ENCODE measurements at places on chromosomes 1 and 21. TPM values are rescaled to one million over a fixed set of nuclear protein-coding genes. Genes with fewer than 3 reads are reported as not detected.

DNA sequence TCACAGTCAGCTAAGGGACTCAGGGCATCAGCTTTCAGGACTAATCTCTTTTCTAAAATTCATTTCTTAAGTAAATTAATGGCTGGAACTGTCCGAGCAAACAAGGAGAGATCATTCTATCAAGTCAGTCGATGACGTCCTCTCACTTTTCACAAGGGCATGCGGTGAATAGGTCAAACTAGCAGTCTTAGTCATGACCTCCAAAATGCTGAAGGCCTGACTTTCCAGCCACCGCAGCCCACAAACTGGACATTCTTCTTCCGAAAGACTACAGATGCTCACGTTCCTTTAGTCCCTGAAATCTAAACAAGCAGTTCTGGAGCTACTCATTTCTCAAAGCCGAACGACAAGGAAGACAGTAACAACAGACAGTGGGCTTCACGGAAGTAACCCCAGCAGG is 127.9 kb downstream of the TIAM1 start:
- no peak for DNase-seq

CATSPERE gene
- total RNA-seq = 0.13 TPM

- DNase-seq = peak; percentile 93
These were observed 42.1 kb downstream of the TRIM33 start for GRCh38 chr1:114468710-114469468.

DNA sequence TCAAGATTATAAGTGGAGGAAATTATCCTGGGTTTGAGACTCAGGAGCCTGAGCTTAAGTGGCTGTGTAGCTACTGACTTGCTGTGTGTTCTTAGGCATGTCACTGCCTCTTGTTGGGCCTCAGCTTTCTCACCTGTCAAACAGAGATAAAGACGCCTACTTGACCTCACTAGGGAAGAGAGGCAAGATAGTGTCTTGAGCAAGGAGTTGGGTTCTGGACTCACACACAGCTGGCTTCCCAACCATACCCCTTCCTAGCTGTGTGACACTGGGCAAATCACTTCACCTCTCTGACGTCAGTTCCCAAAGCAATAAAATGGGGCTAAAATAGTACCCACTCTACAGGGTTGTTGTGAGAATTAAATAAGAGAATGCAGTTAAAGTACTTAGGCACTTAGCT is 11.6 kb upstream of the EPB41 start:
- DNase-seq = no peak

AMIGO1 gene
- total RNA-seq = 0.13 TPM

CYB5RL gene
- total RNA-seq = 3.9 TPM

TEKT2 gene
- 0.26 TPM for total RNA-seq

DNA sequence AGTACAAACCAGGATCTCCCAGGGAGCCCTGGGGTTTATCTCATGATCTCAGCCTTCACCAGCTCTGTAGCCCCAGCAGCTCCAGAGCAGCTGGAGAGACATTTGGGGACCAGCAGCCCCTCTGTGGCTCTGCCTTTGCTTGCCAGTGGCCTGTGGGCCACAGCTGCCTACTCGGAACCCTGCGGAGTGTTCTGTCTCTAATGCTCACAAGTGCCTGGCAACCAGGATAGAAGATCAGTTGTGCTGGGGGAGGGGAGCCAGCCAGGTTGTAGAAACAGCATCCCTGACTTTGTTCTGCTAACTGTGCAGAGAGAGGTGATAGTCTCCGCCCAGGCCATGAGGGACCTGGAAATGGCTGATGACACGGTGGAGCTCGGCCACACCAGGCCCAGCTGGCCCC is 50.9 kb upstream of the KCNJ15 start:
- no peak for DNase-seq

DNA sequence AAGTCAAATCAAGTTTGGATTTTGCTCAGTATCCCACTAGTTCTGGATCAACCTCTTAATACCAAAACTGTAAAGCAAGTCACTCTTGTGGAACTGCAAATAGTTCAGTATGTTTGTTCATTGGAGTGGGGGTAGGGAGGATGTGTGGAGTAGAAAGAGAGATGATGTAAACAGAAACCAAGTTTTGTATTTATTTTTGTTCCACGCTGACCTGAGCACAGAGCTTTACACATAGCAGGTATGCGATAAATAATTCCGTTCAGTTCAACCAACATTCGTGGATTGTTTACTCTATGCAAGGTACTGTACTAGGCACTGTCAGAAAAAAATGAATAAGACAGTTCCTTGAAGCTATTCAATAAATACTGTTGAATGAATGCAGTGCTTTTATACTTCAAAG is 4.5 kb upstream of the ZNF644 start:
- DNase-seq = no peak

GRCh38 chr1:224535641-224536040 is 80.5 kb upstream of the CNIH3 start:
- DNase-seq = no peak

DNA sequence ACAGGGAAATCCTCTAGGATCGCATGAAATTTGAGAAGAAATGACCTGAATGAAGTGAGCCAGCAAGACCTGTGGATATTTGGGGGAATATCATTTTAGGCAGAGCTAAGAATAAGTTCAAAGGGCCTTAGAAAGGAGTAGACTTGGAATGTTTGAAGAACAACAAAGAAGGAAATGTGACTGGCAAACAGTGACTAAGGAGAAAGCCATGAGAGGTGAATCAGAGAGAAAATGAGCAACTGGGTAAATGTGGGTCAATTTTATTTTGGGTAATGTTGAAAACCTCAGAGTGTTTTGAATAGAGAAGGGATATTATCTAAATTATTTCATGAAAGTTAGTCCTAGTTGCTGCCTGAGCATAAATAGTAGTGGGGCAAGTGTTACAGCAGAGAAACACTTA is 672.8 kb downstream of the LMO4 start:
- DNase-seq = peak; percentile 85

- no peak for DNase-seq
These were observed 25.0 kb downstream of the LRRC8C start for GRCh38 chr1:89657886-89658285.

LHX4 gene
- total RNA-seq = under 0.01 TPM

RHOU gene
- total RNA-seq = 0.26 TPM

DNA sequence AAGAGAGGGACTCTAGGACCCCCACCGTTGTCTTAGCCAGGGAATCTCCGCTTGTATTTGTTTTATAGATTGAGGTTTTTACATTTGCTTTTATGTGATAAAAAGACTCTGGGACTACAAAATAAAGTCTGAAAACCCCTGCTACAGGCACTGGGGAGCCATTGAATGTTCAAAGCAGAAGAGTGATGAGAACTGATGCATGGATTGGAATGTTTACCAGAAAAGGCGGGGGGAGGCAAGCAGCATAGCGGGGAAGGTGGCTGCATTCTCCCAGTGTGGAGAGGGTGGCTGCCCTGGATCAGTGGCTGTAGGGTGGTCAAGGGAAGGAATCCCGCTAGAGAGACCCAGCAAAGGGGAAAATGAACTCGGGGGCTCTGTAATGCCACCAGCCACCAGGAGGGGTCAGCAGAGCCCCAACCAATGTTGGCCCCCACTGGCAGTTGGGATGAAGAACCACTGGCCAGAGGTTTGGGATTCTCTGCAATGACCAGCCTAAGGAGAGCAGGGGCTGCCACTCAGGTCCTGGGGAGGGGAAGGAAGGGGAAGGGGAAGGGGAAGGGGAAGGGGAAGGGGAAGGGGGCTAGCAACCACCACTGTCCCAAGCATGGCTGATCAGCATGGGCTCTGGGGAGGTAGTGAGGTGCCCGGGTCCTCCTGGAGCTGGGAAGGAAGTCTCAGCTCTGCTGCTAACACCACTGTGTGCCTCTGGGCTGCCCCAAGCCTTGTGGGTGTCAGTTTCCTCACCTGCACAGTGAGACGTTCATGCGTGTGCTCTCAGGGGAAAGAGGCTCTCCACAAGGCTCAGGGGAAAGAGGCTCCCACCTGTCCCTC is 19.2 kb upstream of the PEF1 start:
- no peak for DNase-seq

GRCh38 chr1:64471218-64472039 is 1.5 kb downstream of the CACHD1 start:
- peak; percentile 35 for DNase-seq

DNA sequence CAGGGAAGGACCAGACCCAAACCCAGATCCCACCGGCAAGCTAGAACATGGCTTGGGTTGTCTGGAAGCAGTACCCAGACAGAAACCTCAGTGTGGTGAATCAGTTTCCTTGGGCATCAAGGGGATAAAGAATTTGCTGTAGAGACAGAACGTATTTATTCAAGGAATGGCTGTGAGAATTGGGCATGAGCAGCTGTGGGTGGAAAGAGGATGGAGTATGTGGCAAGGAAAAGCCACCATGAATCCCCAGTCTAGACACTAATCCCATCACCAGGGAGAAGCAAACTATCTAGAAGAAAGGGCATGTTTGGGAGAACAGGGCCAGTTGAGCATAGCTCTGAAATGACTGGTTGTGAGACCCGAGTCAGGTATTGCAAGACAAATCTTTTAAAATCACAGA is 109.2 kb downstream of the TOMM20 start:
- DNase-seq = peak; percentile 74

GRCh38 chr1:55316947-55317662 is 101.9 kb upstream of the USP24 start:
- DNase-seq = no peak

C8A gene
- total RNA-seq = not detected

- no peak for DNase-seq
These were observed 206.2 kb upstream of the PTBP2 start for GRCh38 chr1:96515430-96515829.

GRCh38 chr1:33716976-33717688 is 146.7 kb upstream of the HMGB4 start:
- DNase-seq = no peak

DOCK7 gene
- total RNA-seq = 20.8 TPM

PRKCZ gene
- total RNA-seq = 38.4 TPM

Measured in bronchial epithelial cell (primary cell).